ENCODE measurements at places on chromosomes 1 and 21.

DNA sequence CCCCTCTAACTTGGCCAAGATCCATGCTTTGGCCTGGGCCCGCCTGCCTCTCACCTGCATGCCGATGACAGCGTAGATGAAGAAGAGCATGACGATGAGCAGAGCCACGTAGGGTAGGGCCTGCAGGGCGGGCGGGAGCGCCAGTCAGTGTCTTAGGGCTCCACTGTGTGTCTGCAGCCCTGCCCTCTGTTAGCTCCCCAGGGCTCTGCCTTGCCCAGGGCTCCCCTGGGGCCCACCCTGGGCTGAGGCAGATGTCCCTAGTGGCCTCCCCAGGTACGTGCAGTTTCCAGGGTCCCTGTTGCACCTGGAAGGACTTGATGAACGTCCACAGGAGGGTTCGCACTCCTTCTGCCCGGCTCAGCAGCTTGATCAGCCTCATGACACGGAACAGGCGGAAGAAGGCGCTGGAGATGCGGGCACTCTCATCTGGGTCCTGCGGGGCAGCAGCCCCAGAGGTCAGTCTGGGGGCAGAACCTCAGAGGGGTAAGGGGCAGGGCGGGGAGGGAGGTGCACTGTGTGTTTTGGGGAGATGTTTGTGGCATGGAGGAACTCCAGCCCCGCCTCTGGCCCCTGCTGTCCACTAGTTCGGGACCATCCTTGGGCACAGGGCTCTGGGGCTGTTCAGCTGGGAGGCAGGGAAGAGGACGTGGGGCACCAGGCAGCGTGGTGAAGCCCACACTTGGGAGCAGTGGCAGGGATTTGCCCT is 29.8 kb upstream of the KIF21B start:
- no peak for DNase-seq

DNA sequence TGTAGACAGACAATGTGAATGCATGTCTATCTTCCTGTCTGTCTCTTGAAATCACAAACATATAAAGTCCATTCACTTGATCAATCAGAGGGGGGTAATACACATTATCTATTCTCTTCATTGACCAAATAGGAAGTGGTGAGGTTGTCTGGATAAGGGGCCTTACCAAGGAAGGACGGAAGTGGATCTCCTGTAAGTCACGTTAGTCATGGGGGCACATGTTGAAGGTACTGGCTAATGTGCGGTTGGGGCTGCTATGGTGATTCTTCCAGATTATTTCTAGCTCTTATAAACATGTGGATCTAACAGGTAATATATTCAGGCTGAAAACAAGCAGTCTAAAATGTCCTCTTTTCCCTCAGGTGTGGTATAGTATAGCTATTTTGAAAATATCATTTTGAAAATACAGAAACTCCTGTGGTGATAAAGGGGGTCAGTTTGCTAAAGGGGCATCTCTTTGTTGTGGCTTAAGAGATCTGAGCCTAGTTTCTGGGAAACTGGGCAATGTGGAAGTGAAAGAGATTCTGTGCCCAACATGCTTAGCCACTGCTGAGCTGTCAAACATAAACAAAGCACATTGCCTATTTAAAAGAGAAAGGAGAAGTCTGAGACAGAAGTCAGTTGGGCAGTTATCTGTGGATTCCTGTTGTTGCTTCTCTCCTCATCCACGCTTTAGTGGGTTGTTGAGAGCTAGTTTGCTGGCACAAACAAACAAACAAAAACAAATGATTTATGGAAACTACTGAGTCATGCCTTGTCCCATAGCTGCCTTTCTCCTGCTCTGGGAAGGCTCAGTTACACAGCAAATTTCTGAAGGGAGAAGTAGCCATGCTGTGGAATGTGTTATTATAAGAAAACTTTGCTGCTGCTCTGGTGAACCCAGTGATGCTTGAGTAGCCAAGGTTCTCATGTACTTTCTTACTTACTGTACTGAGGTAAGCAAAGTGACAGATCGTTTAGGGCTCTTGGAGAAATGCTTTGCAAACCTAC is 166.9 kb downstream of the HLX start:
- no peak for DNase-seq

- DNase-seq, result no peak
These were observed 76.0 kb upstream of the ZBTB40 start for GRCh38 chr1:22375601-22376000.

GRCh38 chr21:29102791-29103257 is 27.6 kb upstream of the MAP3K7CL start:
- no peak for DNase-seq

- no peak for DNase-seq
These were observed 11.5 kb upstream of the COL16A1 start for GRCh38 chr1:31715087-31715872.

DNA sequence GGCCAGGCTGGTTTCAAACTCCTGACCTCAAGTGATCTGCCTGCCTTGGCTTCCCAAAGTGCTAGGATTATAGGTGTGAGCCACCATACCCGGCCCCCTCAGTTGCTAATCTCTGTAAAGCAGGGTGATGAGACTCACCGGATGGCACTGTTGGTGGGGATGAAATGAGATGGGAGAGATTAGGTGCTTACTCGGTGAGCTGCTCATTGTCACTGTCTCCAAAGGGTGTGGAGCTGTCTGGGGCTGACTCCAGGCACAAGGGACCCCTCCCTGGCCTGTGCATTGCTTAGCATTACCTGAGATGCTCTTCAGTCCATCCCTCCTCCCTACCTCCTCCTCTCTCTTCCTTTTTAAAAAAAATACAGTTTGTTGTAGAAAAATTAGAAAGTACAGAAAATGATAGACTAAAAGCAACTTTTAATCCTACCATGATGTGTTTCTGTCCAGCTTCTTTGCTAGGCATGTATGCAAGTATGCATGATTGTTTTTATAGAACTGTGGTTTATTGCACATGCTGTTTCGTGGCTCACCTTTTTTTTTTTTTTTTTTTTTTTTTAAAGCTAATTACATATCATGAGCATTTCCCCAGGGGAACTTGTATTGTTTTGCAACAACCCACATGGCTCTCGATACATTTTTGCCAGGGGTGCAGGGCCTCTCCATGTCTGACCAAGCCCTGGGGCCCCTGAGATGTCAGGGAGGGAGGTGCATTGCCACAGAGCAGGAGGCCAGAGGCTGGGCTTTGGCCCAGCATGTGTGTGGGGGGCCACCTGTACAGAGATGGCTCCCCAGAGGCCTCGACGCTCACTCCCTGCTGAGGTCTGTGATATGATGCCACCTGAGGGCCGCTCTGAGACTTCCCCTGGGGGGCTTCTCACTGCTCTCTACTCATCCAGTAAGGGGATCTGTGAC is 55.4 kb downstream of the ARHGEF10L start:
- no peak for DNase-seq

DNA sequence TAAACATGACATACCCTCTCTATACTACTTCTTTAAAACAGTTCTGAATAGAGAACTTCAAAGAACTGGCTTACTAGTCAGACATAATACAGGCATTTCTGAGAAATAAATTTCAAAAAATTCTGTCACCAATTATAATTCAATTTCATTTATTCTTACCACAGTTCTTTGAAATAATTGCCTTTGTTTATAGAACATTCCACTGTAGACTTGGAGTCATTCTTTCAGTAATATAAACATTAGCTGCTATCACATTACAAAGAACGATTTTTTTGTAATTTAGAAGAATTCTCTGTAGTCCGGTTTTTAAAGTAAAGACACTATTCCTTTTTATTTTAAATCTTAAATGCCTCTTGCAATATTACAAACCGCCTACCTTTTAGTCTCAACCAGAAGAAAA is 146.4 kb upstream of the COL11A1 start:
- no peak for DNase-seq

DNA sequence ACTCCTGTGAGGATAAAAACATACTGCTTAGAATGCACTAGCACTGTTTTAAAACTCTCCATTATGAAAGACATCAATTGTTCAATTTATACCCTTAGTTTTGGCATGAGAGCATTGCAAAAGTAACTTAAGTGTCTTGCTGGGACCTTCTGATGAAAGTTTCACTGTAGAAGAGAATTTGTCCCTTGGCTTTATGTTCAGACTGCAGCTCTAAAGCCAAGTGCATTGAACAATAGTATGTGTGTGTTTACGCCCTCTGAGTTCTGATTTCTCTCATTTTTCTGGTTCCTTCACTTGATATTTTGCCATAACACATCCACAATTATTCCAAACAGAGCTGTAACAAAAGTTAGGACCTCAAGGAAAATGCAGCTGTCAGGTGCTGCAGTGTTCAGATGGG is 474.6 kb downstream of the DISC1 start:
- no peak for DNase-seq

DNA sequence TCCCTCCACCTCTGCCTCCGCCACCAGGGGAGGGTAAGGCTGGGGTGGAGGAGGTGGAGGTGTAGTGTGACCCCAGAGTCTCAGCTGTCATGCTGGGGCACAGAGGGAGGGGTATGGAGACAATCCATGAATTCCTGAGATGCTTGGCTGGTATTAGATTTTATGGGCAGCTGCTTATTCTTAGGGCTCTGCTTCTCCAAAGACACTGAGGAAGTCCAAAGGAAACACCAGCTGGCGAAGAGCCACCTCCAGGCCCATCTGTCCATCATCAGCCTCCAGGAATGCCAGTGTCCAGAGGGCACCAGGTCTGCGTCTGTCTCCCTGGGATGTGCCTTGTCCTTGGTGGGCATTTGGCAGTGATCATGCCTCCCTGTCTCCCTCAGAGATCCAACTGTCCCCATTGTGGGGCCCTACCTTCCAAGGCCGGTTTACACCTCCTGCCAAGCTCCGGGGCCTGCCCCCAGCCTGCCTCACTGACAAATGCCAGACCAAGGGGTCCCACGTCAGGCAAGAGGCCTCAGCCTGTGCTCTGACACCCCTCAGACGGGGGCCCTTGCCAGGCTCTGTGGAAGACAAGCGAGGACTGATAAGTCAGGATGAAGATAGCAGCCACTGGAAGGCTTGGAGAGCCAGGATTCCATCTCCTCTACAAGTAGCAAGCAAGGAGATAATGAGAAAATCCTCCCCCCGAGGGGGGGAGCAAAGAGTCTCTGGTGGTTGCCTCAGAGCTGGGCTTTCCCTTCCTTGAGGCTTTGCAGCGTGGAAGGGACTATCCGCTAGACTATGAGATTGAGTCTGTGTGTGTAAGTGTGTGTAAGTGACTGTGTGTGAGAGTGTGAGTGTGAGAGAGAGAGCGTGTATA is 1.6 kb downstream of the TNNI1 start:
- DNase-seq, result no peak

DNA sequence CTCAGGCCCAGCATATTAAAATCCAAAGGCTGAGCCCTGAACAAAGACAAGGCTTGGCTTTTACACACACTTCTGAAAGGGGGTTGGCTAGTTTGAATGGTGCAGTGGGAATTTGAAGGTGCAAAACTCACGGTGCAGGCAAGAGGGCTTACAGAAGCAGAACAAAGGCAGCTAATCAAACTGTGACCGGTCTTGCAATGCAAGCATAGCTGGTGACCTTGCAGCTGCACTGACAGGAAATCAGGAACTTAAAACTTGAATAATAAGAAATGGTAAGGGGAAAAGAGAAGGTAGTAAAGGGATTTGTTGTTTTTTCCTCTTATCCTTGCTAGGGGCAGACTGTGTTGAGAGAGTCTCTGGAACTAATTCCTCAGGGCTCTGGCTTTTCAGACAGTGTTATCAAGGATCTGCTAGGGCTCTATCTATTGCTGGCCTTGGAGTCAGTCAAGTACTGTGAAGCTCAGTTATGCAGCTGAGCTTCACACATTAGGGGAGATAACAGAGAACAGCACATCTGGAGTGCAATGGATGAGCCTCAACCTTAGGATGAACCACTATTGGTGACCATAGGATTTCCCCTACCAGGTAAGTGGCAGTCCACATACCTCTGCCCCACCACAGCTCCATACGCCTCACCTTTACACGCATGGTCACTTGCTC is 97.6 kb downstream of the PPIAL4G start:
- no peak for DNase-seq

GRCh38 chr1:28437264-28437923 is 67.9 kb downstream of the PHACTR4 start:
- no peak for DNase-seq

DNA sequence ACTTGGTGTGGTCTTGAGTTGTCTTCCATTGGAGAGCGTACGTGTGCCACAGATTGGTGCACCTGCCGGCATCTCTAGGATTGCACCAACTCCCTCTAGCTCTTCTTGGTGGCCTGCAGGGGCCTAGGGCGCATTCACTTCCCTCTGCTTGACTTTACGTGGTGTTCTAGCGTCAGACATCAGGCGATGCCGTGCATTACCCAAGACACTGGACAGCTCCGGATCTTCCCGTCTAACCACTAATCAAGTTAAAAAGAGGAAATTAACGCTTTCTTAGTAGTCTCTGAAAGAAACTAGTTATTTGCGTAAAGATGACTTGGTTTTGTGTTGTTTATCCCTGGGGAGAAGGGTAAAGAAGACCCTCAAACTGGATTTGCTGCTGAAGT is 510 bp upstream of the IL10RB start:
- DNase-seq, result no peak

DNA sequence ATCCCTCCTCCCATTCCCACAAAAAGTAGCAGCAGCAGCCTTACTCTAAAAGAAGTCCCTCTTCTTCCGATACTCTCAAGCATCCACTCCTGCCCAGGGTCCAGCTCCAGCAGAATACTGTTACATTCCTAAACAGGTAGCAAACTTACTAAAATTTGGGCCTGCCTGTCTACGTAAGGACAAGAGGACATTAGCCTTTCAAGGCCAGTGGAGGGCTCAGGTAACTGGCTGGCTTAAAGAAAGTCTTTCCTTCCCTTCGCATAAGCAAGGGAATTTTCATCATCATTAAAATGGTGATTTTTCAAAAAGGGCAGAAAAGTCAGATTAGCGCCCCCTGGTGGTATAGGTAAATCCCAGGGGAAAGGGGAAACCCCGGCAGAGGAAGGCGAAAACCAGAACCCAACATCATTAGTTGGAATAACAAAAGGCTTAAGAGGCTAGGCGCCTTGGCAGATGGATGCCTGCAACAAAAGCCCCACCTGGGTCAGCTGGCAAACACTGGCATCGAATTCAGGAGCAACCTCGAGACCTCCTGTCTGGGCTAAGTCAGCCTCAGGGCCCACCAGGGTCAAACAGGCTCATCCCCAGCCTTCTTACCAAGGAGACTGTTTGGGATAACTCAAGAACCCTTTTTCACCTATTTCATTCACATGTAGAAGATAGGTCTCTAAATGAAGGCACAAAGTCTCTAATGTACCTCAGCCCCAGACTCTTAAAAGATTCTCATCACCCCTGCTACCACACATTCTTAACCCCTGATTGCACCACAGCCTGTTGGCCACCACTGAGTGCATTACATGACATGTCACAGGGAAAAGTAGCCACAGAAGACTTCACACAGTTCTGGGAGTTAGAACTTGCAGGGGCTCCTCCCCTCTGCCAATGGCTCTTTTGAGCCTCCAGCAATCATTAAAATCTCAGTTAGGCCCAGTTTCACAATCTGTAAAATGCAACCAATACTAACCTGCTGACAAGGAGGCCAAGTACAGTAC is 36.7 kb downstream of the ERI3 start:
- peak; percentile 3 for DNase-seq

DNA sequence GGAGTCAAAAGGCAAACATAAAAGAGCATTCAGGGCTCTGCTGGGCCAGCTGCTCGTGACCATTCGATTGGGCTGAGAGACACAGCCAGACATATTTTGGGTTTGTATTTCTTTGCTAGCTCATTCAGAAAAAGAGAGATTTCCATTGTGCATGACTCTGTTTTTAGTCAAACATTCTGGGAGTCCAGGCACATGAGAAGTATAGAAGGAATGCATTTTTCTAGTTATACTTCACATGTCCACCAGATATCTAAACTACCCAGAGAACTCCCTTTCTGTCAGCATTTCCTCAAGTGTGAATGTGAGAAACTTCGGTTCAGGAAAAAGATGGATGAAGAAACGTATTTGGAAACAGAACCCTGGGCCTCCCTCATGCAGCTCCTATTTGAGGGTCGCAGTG is 6.3 kb upstream of the KCNE1 start:
- no peak for DNase-seq

GRCh38 chr1:180672105-180672504 is 40.3 kb downstream of the XPR1 start:
- no peak for DNase-seq

- no peak for DNase-seq
These were observed 12.9 kb upstream of the C1orf115 start for GRCh38 chr1:220677251-220677650.

Measured in activated naive CD4-positive, alpha-beta T cell (primary cell).